CD4-positive, CD25-positive, alpha-beta regulatory T cell (primary cell): ENCODE measurements at places on chromosomes 2 and 18. TPM values are rescaled to one million over a fixed set of nuclear protein-coding genes. Genes with fewer than 3 reads are reported as not detected.

- DNase-seq, result no peak
Observed at GRCh38 chr2:160609346-160609745, 115.7 kb upstream of the RBMS1 start.

- peak; percentile 11 for DNase-seq
Observed at GRCh38 chr18:10490401-10491165, 35.2 kb upstream of the NAPG start.

DNA sequence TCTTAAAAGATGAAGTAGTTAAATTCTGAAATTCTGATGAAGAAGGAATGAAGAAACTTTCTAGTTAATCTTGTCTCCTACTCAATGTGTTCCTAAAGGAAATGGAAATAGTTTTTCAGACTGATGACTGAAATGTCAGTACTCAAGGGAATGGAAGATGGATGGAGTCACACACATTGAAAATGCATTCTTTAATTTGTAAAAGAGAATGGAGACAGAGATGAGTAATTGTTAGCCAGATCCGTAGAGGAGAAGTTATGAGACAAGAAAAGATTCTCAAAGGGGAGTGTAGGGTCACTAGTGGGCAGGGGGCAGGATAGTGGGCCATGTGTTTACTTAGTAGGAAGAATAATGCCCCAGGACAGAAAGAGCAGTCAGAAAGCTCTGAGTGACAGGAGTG lies 13.3 kb downstream of the ZSWIM2 start:
- DNase-seq, result no peak

GRCh38 chr2:160111951-160112798 lies 49.8 kb upstream of the PLA2R1 start:
- DNase-seq, result no peak

GRCh38 chr2:177303939-177304338 lies 39.4 kb upstream of the NFE2L2 start:
- DNase-seq, result no peak

GRCh38 chr18:75473316-75473715 lies 45.8 kb upstream of the SMIM21 start:
- DNase-seq, result no peak

Gene IKZF2
- 225 TPM for total RNA-seq

DNA sequence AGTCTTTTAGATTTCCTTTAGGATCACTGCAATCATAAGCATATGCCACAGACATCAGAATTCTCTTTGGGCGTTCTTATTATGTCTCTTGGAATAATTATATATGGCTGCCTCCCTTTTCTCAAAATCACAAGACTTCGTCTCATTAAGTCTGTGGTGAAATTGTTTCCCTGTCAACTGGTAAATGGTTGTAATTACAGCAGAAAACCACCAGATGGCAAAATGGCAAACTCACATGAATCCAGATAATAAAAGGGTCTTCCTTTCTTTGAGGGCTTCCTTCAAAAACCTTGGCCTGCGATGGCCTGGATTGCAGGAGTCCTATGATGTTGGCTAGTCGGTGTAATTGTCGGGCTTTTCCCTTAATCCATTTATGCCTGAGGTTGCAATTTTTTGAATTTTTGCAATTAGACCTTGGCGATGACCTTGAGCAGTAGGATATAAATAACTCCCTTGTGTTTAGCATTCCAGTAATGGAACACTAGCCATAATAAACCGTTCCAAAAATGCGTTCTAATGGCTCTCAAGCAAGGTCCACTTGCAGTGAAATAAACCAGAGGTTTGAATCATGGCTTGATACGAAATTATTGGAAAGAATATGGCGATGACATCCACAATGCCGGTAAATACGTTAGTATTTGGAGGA lies 656.4 kb downstream of the MBD2 start:
- peak; percentile 29 for DNase-seq
